ENCODE measurements at places on chromosomes 7 and 10.

DNA sequence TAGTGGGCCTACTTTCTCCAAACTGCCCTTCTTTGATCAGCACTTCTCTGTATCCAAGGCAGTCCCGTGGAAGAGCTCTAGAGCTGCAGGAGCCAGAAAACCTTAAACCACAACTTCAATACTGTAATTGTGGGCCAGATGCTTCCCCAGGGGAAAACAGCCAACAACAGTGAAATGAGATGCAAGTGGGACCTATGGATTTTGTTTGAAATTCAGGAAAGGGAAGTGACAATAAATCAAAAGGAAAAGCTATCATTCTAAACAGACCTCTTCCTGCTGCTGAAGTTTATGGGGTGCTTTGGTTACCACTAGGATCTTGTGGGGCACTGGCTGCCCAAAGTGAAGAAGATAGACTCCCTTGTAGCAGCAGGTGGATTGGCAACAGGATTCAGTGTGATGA is 1031.7 kb downstream of the LRMDA start:
- DNase-seq: no peak

DNA sequence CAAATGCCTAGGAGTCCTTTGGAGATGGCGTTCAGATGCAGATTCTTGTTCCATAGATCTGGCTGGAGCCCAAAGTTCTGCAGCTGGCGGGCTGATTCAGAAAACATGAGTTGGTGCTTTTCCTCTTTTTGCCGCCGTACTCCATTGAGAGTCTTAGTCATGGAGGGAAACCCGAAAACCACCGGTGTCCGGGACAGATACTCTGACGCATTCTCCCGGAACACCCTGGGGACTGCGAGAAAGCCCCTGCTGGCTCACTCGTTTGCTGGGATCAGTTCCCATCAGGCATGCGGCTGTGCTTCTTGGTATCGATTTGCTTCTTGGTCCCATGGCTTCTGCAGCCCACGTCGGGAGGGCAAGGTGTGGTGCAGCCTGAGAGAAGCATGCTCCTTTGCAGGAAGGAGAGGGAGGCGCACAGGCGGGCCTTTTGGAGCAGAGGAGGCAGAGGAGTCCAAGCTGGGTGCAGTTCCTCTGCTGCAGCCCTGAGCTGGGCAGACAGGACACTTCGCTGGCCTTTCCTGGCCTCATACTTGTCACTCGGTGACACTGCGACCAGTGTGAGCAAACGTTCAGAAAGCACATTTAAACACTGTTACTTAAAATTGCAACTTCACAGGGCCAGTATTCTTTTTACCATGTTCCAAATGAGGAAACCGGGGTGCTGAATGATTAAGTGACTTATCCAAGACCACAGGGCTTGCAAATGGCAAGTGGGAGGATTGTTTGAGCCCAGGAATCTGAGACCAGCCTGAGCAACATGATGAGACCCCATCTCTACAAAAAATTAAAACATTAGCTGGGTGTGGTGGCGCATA is 30.6 kb upstream of the PFKFB3 start:
- DNase-seq: no peak

GRCh38 chr7:101912716-101913110 is 95.3 kb downstream of the CUX1 start:
- DNase-seq: no peak

- DNase-seq: no peak
These were observed 61.5 kb downstream of the TNS3 start for GRCh38 chr7:47520406-47520805.

DNA sequence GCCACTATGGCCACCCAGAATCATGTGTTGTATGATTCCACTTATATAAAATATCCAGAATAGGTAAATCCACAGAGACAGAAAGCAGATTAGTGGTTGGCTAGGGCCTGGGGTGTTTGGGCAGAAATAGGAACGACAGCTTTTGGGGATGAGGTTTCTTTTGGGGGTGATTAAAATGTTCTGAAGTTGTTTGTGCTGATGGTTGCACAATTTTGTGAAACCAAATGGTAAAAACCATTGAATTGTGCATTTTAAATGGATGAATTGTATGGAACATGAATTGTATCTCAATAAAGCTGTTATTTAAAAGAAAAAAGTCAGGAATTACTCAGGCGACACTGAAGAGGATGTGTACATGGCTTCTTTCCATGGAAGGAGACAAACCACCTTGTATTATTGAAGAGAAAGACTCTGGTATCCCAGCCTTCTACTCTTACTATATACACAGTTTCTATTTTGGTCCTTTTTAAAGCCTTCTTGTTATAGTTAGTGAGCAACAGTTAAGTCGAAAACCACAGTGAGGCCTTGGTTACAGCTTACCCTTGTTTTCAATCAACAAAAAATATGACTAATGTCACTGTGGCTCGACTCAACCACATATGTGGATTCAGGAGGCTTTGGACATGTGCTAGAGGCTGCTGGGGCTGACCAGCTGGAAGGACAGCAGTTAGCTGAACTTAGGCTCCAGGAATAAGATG is 57.1 kb upstream of the KMT2E start:
- DNase-seq: no peak

DNA sequence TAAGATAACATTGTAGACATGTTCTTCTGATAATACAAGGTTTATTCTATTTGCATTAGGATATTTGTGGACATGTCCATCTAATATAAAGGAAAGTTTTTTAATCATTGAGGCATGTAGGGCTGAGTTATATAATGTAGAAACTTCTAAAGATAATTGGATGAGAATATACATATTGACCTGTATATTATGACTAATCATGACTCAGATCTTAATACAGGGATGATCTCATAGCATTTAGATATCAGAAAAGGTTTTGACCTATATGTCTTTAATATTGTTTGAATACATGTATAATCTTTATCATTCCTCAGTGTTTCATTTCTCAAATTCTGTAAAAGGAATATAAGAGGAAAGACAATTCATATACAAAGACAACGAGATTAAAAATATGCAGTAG is 39.2 kb downstream of the CD36 start:
- no peak for DNase-seq
